ENCODE measurements at places on chromosomes 7 and 10.

GRCh38 chr7:84384417-84384816, 189.8 kb upstream of the SEMA3A start:
- no peak for DNase-seq

DNA sequence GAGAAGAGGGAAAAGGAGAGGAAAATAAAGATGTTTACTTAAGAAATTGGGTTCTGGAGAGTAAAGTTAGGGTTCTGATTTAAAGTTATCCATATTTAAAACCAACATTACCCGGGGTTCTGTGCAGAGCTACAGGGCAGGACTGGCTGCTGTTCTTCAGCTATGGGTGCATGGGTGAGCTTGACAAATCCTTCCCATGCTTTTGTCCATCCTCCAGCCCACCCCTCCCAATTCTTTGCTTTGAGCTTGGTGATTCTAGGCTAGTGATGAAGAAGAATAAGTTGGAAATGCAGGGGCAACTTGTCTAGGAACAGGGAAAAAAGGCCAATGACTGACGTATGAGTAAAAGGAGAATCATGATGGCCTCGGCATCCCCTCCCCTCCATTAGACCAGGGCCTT, 636.0 kb downstream of the LRMDA start:
- no peak for DNase-seq

DNA sequence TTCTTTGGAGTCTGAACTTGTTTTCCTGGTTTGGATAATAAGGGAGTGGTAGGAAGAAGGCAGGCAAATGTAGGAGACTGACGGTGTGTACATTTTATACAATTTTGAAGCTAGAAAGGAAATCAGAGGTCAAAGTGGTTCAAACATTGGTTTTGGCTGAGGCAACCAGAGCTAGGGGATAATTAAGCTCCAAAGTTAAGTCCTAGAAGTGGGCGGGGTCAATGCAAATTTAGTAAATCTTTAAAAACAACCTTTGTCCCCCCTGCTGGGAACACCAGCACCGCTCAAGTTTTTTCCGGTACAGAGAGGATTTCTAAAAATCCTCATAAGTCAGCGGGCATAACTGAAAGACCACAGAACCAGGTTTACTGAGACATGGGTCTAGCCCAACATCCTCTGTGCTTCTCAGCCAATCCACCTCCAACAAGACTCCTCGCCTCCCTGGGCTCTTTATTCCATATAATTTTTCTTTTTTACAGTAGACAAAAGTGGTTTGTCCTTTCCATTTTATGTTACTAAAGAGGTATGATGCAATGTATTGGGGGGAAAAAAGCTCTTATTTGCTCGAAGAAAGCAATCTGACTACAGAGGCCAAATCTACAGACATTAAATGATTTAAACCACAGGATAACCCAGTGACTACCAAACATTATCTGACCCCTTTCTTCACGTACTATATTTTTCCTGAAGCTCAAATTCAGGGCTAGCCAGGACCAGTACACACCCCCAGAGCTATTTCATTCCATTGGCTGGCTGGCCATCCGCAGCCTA, 1.6 kb downstream of the GLUD1 start:
- peak; percentile 73 for DNase-seq

GRCh38 chr7:98848918-98849317, 20.9 kb downstream of the TMEM130 start:
- no peak for DNase-seq

DNA sequence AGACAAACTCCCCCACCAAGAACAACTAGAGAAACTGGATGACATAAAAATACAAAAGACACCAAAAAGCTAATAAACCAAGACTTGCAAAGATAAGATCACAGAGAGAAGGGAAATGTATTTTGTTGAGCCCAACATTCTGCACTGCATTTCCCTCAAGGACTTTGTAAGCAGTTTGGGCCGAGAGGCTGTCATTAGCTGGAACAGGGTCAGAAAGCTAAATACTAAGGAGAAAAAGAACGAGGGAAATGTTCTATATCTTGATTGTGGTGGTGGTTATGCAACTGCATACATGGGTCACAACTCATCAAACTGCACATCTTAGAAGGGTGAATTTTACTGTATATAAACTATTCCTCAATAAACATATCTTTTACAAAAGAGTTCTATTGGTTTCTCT, 315.0 kb downstream of the IPMK start:
- DNase-seq = no peak

DNA sequence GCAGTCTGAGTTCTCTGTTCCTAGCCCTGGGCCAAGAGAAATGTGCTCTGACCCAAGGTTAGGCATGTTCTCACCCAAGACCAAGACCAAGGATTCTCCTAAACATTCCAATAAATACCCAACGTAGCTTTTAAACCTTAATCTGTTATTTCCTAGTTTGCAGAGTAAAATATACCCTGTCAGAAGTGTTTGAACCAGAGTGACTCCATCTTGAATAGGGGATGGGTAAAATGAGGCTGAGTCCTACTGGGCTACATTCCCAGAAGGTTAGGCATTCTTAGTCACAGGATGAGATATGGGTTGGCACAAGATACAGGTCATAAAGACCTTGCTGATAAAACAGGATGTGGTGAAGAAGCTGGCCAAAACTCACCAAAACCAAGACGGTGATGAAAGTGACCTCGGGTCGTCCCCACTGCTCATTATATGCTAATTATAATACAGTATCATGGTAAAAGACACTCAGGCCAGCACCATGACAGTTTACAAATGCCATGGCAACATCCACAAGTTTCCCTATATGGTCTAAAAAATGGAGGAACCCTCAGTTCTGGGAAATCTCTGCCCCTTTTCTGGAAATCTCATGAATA, 27.7 kb downstream of the PLXNA4 start:
- no peak for DNase-seq

- peak; percentile 13 for DNase-seq
Observed at GRCh38 chr10:121873236-121873635, 54.6 kb downstream of the ATE1 start.

DNA sequence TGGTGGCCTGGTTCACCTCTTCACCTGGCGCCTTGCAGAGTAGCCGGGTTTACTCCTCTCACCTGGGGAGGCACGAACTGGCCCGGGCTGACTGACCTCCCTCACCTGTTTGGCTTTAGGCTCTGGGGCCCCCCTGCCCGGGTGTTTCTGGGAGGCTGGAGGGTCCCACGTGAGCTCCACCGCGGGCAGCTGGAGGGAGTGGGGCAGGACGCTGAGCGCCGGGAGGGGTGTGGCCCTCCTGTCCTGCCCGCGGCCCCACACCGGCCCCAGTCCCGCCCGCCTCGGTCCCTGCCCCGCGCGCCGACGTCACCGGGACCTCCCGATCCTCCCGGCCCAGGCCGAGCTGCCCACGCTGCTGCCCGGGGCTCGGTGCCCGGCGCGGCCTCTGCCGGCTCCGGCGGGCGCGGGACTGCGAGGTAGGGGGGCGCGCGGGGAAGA, at the start of gene AMZ1:
AMZ1 (plus strand) TSS at position 322 of the 438 bp plus-strand sequence. CDS start 12,250 bp downstream, outside the sequence.
- DNase-seq = no peak

DNA sequence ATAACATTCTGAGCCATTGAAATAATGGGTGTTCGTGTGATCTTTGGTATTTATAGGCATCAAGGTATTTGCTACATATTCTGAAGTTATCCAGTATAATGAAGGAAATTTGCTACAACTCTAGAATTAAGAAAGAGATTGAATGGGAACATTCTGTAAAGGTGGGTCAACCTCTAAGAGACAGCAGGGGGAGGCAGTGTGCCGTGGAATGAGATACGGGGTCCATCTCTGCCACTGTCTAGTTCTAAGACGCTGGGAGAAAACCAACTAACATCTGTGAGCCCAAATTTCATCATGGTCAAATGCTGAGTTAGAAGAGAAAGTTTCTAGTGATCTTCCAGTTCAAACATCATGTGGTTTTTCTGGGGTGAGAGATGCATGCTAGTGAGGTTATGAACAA, 368.9 kb downstream of the SORCS1 start:
- peak; percentile 26 for DNase-seq

DNA sequence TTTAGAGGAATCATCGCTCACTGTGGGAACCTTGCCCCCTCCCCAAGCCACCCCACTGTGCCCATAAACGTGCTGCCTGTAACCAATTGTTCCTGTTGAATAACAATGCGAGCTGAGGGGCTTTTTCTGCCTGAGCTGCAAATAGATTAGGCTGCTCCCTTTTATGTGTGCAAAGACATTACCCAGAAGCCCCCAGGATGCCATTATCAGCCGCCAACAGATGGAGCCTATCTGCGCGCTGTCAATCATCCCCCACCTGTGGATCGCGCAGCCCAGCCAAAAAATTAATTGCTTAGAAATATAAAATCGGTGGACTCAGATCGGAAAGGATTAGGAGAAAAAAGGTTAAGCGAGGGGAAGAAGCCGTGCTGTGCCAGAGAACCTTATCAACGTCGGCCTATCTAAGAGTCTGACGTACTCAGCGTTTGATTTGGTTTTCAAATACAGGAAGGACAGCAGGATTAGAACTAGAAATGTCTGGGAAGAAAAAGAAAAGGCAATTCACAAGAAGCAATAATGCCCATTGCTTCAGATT, 167.3 kb upstream of the MYO3A start:
- no peak for DNase-seq

DNA sequence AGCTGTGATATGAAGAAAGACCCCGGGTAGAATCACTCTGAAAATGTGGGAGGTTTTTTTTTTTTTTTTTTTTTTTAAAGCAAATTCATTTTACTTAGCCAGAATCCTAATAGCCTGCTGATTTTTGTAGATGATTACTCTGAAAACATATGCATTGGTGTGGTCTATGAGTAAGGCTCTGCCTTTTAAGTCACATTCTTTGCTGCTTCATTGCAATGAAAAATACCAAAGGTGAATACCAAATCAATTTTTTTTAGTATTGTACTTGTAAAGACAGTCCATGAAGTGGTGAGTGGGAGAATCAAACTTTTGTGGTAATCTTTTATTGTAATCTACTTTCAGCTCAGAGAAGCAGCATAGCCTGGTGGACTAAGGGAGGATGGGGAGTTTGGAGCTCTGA, 130.3 kb downstream of the SDK1 start:
- no peak for DNase-seq

- DNase-seq = no peak
Observed at GRCh38 chr10:14601326-14601725, 173.4 kb downstream of the FAM107B start.

DNA sequence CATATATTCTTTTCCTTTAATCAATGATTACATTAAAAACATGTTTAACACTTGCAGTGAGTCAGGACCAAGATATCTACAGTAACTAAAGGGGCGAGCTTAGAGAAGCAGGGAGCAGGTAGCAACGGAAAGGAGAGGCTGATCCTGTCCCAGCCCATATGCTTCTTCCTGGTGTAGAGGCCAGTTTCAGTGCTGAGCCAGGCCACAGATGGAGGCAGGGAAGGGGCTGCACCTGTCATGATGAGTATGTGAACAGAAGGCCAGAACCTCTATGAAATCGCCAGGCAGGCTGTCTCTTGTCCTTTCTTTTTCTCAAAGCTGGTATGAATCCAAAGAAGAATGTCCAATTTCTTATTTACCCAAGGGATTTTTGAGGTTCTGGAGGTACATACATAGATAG, 16.3 kb downstream of the REEP3 start:
- DNase-seq = no peak

DNA sequence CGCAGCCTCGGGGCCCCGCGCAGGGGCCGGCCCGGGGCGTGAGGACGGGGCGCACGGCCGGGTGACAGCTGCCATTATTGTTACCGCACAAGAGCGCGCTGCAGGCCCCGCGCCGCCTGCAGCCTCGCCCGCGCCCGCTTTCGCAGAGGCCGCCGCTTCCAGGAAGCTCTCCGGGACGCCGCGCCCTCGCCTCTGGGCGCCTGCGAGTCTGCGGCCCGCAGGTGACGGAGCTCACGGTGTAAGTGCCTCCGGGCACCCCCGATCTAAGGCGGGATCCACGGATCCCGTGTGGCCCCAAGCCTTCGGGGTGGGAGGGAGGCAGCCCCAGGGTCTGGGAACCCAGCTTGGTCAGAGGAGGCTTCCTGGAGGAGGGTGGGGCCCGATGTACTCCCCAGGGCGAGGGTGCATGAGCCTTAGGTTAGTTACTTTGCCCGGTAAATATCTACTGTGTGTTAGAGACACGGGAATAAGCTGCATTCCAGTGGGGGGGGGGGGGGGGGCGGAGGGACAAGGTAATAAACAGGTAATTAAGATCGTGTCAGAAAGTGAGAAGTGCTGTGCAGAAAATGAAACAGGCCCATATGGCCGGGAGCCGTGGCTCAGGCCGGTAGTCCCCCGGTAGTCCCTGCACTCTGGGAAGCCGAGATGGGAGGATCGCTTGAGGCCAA, 638 bp downstream of the IQCE start:
- DNase-seq = peak; percentile 37

- DNase-seq = peak; percentile 33
Observed at GRCh38 chr7:138116141-138116540, 39.9 kb downstream of the AKR1D1 start.

- no peak for DNase-seq
Observed at GRCh38 chr7:111090846-111091245, at the start of gene LRRN3. LRRN3 (plus strand) TSS chr7:111091127; CDS start chr7:111122773, 31,646 bp downstream.

DNA sequence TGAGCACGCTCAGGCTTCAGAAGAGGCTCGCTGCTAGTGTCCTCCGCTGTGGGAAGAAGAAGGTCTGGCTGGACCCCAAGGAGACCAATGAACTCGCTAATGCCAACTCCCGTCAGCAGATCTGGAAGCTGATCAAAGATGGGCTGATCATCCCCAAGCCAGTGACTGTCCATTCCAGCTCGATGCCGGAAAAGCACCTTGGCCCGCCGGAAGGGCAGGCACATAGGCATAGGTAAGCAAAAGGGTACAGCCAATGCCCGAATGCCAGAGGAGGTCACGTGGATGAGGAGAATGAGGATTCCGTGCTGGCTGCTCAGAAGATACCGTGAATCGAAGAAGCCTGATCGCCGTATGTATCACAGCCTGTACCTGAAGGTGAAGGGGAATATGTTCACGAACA, 5.7 kb upstream of the PPP2R2D start:
- no peak for DNase-seq

DNA sequence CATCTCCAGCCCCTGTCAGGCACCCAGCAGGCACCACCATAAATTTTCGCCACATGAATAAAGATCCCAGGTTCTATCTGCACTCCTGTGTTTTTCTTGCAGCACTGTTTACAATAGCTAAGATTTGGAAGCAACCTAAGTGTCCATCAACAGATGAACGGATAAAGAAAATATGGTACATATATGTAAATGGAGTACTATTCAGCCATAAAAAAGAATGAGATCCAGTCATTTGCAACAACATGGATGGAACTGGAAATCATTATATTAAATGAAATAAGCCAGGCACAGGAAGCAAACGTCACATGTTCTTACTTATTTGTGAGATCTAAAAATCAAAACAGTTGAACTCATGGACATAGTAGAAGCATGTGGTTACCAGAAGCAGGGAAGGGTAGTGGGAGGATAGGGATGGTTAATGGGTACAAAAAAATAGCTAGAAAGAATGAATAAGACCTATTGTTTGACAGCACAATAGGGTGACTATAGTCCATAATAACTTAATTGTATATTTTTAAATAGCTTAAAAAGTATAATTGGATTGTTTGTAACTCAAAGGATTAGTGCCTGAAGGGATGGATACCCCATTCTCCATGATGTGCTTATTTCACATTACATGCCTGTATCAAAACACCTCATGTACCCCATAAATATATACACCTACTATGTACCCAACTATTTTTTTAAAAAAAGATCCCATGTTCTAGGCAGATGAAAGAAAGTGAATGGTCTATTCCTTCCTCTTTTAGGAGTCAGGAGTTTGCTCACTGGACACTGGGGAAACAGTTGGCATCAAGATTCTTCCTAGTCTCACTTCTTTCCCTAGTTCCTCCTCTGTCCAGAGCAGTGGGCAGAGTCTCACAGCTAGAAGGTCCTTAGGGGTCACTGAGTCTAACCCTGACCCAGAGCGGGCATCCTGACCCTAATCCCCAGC, 1.0 kb upstream of the NPFFR1 start:
- DNase-seq = no peak
